ENCODE measurements at places on chromosomes 16 and 17. TPM values are rescaled to one million over a fixed set of nuclear protein-coding genes. Genes with fewer than 3 reads are reported as not detected.

The NHLRC4 gene
- total RNA-seq: 0.67 TPM

The SLC5A2 gene
- not detected for total RNA-seq

The SECTM1 gene
- 0.08 TPM for total RNA-seq

GRCh38 chr17:38907930-38908675, 17.3 kb upstream of the LASP1NB start:
- DNase-seq: no peak

DNA sequence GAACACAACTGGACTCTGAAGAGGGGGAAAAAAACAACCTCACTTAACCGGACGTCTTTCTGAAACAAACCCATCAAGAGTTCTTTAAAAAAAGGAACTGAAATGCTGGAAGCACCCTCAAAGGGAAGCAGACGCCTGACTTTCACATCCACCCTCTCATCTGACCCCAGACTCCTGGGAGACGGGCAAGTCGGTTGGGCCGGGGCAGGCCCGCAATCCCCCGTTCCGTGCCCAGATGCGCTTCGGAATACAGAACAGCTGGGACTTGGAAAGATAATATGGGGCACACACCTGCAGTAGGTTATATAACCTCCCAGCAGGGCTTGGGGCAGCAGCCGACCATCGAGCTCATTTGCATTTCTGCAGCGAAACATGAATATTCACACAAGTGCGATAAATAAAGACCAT, 3.7 kb downstream of the ARHGAP27 start:
- DNase-seq: no peak

DNA sequence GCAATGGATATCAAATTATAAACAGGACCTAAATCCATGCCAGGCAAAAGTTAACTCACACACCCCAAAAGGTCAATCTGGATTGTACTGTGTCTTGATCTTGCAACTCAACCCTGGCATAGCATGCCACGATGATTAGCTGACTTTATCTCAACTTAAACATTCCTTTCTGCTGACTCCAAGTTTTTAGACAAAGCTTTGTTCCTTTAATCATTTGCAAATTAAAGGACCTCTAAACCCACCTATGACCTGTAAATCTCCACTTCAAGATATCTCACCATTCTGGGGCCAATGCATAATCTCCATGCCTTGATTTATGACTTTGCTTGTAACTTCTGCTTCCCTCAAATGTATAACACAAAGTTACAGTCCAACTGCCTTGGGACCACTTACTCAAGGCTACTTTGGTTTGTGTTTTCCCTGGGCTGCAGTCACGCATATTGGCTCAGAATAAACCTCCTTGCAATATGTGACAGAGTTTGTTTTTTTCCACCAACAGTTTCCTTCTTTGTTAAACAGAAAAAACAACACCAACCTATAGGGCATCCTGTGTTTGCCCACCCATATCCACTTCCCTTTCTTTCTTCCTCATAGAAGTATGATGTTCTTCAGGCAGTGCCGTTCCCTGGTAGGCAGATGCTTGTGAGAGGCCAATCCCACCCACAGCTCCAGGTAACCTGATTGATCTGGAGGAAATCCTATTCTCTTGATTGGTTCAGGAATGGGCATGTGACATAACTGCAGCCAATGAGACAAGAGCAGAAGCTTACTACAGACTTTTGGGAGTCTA, 390.6 kb upstream of the ERCC4 start:
- DNase-seq: no peak

Data from GM12878 (cell line).